ACHN (cell line): ENCODE measurements at places on chromosomes 1 and 21.

GRCh38 chr1:11740258-11741192 lies 4.6 kb downstream of the AGTRAP start:
- DNase-seq: no peak

DNA sequence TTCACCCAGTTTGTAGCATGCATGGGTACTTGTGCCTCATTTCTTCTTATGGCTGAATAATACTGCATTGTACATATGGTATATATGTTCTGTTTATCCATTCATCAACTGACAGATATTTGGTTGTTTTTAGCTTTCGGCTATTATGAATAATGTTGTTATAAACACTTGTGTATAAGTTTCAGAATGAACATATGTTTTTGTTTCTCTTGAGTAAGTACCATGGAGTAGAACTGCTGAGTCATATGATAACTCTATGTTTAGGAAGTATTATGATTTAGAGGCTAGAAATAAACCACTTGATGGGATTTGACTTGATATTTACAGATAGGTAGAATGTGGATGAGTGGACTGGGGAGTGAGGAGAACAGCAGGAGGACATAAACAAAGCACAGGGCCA lies 48.6 kb downstream of the WNT2B start:
- DNase-seq: no peak

DNA sequence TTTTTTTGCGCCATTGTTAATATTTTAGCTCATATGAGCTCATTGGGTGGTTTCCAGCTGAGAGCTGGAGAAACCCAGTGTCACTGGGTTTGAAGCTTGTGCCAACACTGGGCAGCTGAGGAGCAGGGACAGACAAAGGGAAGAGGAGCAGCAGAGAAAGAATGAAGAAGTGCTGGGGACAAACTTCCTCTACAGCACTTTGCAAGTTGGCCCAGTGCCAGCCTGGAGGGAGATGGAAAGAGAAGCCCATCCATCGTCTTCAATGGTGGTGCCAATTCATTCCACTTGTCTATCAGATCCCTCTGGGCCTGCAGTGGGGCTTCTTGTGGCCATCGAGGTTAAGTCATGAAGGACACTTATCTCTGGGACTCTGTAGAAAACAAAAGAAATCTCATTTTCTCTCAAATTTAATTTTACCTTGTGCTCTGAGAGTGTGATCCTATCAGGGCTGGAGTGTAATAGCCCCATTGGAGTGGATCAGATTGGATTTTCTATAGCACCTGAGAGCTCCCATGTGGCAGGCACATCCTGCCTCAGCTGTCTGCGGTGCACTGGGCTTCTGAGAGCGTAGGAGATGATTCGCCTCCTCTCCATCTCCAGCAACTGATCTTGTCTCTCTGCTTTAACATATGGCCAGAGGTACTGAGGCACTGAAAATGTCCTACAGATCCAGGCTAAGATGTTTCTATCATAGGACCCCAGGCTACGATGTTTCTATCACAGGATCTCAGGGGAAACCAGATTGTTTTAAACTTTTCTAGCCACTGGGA lies 114.7 kb downstream of the TNR start:
- no peak for DNase-seq

GRCh38 chr1:177209357-177209756 lies 38.6 kb downstream of the BRINP2 start:
- peak; percentile 98 for DNase-seq

- DNase-seq: peak; percentile 91
Observed at GRCh38 chr1:180167721-180168467, 13.2 kb downstream of the QSOX1 start.

GRCh38 chr1:80882553-80882952 lies 918.2 kb upstream of the ADGRL2 start:
- DNase-seq: peak; percentile 70

GRCh38 chr1:225757927-225758656 lies 19.5 kb upstream of the SRP9 start:
- no peak for DNase-seq

GRCh38 chr1:162612606-162613400 lies 19.5 kb upstream of the DDR2 start:
- no peak for DNase-seq

- DNase-seq: no peak
Observed at GRCh38 chr1:109901524-109902145, 9.0 kb upstream of the CSF1 start.
